ENCODE measurements at places on chromosomes 11 and 22.

- DNase-seq: no peak
Observed at GRCh38 chr22:23382428-23383218, 197.5 kb downstream of the IGLL1 start.

DNA sequence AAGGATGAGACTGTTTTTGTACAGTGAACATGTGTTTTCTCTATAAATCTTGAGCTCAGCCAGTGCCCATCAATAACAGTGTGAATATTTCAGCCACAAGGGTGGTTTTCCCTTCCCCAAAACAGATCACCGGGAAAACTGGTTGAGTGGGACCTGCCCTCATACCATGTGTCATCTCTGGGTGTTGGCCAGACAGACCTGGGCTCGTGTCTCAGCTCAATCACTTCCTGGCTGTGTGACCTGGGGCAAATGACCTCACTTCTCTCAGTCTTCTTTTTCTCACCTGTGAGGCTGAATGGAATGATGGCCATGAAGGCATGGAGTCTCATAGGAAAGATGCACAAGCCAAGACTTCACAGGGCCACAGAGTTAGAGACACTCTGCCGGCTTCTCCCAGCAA lies 74.7 kb downstream of the COMMD9 start:
- DNase-seq: no peak

GRCh38 chr11:62324731-62325556 lies 12.3 kb upstream of the ASRGL1 start:
- DNase-seq: peak; percentile 74

DNA sequence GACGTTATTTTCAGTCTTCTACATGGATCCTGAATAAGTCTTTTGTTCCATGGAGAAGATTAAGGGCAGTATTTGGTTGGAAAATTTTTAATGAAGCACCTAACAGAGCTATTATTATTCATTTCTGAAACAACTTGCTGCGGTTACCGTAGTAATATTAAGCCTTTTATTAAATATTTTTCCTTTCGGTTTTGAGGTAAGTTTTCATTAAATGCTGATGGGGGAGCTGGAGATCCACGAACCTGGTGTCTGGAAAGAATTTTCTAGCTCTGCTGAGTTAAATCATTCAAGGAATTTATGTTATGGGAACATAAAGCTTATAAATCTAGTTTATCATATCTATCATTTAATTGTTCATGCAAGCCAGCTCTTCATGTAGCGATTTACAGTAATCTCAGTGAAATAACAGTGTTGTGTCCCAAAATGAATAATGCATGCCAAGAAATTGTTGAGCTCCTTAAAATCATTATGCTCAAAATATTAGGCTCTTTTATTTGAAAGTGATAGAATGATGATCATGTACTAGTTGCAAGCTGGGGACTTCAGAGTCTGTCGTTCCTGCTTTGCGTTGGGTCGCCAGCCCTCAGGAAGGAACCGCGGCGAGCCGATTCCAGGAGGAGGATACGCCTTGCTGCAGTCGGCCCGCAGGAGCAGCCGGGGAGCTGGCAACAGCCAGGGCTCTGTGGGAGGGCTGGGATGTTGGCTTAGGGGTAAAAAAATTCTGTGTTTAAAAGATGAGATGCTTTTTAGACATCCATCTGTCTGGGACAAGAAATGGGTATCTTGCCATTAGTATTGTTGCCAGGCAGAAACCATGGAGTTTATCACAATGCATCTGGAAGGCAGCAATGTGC lies 83.1 kb downstream of the TBC1D22A start:
- no peak for DNase-seq

- no peak for DNase-seq
Observed at GRCh38 chr11:43830928-43831440, 49.6 kb upstream of the ALKBH3 start.

DNA sequence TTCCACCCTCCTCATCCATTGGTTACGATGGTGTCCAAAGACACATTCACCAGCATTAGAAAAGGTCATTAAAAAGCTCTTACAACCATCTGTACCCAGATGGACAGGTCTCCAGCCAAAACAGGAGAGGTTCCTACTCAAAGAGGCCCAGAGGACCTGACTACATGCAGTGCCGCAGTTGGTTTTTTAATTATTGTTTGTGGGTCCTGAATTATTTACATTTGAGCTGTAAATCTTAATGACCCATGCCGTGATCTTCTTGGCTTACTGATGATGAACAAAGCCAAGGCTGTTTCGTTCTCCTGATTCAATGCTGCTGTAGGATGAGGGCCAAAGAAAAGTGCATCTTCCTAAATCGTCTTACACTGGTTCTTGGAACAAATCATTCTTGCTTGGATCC lies 83.7 kb downstream of the CADM1 start:
- DNase-seq: no peak
